ENCODE measurements at places on chromosomes 2 and 18.

- no peak for DNase-seq
Observed at GRCh38 chr2:84792856-84793522, 87.9 kb downstream of the TRABD2A start.

- no peak for DNase-seq
Observed at GRCh38 chr18:58491773-58492752, 136.8 kb downstream of the ALPK2 start.

DNA sequence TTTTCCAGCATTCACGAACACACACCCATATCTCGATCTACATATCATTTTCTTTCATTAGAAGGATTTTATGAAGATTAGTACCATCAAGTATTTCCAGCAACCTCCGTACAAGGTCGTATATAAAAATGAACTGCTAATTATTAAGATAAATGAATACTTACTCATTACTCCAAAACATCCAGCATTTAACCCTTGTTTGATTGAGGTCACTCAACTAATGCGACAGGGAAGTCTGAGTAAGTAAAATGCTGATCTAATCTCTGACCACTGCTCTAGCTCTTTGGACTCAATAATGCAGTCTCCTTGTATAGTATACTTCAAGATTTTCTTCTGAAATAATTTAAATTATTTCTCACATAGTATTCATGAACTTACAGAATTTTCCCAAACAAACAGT is 2.0 kb downstream of the ABHD3 start:
- peak; percentile 58 for DNase-seq

DNA sequence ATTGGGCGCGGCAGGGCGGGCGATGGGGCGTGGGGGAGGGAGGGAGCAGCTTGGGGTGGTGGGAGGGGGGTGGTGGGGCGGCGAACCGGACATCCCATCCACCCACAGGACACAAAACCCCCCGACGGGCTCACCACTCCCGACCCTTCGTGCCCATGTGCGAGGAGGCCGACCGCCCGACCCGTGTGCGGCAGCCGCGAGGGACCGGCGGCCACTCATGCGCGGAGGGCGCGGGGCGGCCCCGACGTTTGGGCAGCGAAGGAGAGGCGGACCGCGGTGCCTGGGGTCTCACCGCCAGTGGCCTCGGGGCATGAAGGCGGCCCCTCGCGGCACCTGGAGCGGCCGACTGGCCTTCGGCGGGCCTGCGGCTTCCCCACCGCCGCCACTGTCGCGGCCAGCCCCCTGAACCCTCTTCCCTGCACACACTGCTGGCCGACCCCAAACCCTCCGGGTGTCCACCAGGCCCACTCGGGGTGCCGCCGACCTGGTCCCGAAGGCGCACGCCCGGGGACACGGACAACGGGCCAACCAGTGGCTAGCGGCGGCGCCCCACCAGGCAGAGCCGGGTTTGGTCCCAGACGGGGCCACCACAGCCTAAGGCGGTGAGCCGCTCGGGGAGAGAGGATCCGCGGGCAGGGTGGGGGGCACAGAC is 94.6 kb upstream of the ANKRD30BL start:
- DNase-seq, result no peak

DNA sequence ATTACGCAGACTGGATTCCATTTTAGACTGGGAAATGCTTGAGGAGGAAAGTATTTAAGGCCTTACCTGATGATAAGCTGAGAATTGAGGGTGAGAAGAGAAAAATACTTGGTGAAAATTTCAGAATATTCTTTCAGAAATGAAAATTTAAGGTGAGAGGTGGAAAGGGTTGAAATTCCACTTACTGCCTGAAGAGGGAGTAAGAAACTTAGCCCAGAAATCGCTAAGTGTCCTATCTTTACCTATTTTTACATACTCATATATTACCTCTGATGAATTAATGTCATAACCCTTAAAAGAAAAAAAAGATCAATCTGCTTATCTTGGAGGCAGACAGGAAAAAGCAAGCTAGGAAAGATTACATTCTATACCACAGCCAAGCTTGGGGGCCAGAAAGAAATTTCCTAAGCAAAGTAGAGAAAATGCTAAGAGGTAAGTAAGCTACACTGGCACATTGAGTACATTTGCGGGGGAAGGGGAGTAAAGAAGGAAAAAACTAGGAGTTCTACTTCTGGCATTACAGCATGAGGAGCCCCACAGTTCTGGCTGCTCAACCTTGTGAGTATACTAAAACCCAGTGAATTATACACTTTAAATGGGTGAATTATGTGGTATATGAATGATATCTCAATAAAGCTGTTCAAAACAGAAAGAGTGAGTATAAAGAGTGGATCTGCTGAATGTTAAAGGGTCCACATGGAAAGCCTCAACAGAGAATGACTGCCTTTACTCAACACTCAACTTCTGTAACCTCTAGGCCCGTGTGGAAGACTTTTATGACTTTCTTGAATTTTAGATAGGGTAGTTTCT is 33.8 kb downstream of the SMC6 start:
- peak; percentile 39 for DNase-seq

- no peak for DNase-seq
Observed at GRCh38 chr2:8796878-8797550, 40.4 kb downstream of the KIDINS220 start.

DNA sequence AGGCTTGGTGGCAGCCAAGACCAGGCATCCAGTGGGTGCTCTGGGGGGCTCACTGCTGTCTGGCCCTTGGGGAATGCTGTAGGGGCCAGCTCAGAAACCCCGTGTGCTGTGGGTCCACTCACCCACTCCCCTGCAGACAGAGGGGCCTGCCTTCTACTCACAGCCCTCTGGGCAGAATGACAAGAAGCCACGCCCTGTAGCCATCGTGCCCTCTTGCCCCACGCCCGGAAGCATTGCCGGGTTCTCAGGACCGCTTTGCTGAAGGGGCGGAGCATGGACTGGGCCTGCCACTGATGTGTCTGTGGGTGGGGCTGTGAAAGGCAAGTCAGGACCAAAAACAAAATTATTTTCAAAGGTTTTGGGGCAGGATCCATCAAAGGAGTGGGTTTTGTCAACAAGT is 27.8 kb downstream of the GLI2 start:
- DNase-seq, result no peak

DNA sequence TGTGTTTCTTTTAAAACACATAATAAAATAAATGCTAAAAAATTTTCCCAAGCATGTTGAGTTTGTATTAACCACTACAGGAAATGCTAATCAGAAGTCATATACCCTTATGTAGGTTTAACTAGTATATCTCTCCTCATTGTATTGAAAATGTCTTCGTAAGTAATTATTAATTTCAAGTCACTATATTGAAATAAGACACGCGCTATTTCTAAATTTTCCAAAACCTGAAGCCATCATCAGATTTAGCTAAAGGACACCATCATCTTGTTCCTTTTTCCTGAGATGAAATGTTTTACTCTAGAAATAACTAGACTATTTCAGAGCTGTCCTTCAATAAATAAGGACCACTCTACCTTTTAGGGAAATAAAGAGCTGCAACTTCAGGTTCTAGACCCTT is 78.9 kb downstream of the LPIN2 start:
- DNase-seq, result no peak

DNA sequence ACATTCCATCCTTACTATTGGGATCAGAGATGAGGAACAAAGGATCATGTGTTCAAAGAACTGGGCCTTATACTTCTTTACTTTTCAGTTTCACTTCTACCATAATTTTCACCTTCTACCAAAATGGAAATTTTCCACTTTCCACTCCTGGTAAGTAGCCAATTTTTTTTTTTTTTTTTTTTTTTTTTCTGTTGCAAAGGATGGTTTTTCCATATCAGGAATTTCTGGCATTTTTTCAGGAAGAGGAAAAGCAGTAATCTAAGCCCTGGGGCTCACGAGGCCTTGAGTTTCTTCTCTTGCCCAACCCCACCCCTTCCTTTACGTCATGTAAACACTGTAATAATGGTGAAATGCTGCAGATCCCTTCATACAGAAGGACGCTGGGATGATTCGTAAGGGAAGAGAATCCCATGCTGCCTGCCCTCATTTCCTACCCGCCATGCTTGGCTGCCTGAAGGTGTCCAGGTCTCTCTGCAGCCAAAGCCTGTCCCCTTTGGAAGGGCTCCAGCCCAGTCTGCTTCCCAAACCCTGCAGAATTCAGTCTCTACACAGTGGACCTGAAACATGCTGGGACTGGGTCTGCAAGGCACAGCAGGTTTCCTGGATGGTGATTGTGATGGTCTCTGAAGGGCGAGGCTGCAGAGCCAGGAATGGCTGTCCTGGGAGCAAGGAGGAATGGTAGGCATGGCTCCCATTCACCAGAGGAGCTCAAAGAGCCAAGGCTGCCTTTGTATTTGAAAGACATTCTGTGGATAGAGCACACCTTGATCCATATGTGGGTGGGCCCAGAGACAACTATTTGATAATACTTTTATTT is 57.0 kb downstream of the EFR3B start:
- DNase-seq, result no peak

- DNase-seq, result peak; percentile 61
Observed at GRCh38 chr2:118013221-118013723, 598 bp downstream of the CCDC93 start.

GRCh38 chr2:176138526-176138922 is 9.0 kb downstream of the HOXD8 start:
- DNase-seq, result no peak

DNA sequence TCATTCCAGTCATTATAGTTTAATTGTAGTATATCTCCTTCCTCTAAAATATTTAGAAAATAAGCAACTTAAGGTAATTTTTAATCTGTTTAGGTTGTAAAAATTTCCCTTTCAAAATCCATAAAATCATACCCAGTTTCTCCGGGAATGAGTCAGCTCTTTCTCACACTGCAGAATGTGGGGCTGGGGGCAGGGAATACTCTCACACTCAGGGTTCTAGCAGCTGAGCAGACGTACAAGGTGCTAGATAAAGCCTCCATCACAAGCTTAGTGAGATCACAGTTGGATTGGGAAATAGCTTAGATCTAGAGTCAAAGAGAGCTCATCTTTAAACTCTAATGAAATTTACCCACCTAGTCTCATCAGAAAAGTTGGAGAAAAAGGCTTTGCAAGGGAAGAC is 79.9 kb upstream of the FAM237A start:
- DNase-seq, result no peak

- peak; percentile 78 for DNase-seq
Observed at GRCh38 chr2:235494716-235495372, 1.0 kb downstream of the AGAP1 start.

GRCh38 chr2:197124639-197125390 is 185.8 kb downstream of the ANKRD44 start:
- no peak for DNase-seq

GRCh38 chr2:65724336-65724735 is 291.9 kb upstream of the SPRED2 start:
- DNase-seq, result no peak

GRCh38 chr2:215572341-215572848 is 136.5 kb upstream of the FN1 start:
- no peak for DNase-seq

- no peak for DNase-seq
Observed at GRCh38 chr2:109064660-109065390, 64.2 kb upstream of the SH3RF3 start.
